ENCODE measurements at places on chromosomes 13 and 19.
A peak's percentile ranks its signal among the peaks of the same experiment; 100 is the strongest.

DNA sequence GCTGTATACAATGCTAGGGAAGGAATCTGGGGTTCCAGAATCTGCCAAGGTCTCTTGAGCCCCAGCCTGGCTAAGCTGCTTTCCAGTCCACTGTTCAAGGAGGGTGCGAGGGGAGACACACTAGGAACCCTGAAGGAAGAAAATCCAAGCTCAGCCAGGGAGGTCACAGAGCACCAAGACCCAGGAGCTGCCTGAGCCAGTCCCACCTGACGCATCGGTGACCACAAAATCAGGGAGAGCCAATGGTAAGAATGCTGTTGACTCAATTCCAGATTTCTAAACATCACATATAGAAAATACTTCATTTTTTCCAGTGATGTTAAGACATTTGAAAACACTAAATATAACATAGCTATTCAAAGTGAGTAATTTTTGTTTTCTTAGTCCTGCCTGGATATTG lies 50.1 kb downstream of the CEP89 start:
- no peak for DNase-seq

DNA sequence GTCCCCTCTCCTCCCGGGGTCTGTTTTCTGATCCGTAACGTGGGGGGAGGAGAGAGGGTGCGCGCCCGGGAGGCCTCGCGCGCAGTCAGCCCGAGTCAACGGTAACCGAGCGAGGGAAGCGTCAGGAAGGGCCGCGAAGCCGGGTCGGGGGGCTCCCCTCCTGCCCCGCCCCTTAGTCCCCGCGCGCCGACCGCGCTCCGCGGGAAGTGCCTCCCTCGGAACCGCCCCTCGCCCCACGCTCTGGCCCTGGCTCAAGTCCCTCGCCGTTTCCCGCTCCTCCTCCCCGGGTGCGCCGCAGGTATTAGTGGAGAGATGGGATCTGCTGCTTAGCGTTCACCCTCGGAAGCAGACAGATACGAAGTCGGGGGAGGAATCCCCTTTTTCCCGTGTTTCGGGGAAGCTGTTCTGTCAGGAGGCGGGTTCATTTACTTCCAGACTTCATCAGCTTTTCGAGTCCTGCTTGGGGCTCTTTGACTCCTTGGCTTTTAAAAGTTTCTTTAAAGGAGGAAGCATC lies 770 bp downstream of the HNRNPM start:
- DNase-seq = peak; percentile 71

- no peak for DNase-seq
Observed at GRCh38 chr13:33057019-33057780, 41.0 kb downstream of the KL start.

DNA sequence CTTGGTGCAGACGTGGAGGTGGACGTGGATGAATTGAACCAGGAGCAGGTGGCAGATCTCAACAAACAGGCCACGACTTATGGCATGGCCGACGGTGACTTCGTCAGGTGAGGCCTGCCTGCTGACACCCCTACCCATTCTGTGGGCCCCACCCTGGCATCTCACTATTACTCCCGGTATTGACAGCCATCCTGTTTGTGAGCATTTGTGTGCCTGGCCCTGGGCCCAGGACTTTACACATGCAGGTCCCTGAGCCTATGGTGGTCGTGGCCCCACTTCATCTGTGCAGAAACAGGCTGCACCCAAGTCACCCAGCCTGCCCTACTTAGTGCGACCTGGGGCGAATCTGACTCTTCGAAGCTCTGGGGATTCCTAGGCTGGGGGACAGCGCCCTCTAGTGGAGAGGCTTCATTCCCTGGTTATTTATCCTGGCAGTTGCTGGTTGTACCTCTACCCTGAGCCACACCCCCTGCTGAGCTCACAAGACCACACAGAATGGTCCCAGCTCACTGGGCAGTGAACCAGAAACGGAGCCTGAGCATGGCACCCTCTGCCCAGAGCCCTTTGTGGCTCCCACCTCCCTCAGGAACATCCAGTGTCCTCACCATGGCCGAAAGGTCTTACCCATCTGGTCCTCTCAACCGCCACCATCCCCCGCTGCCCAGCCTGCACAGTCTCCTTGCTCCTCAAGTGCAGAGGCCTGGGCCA lies 16.9 kb downstream of the ZNF296 start:
- peak; percentile 81 for DNase-seq

DNA sequence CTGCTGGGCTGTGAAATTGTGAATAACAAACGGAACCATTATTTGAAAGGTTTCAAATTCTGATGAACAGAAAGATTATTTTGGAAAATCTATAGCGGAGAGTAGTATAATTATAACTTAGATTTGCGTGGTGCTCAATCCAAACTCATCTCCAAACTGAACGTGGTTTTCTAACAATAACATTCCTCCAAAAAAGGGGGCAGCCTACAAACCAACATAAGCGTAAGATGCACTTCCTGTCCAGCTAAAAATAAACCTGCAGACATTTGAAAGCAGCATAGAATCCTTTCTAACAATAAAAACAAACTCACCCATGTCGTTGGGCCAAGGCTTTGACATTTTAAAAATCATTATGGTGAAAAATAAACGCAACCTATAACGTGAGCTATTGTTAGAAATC lies 178.4 kb downstream of the COL4A1 start:
- no peak for DNase-seq

DNA sequence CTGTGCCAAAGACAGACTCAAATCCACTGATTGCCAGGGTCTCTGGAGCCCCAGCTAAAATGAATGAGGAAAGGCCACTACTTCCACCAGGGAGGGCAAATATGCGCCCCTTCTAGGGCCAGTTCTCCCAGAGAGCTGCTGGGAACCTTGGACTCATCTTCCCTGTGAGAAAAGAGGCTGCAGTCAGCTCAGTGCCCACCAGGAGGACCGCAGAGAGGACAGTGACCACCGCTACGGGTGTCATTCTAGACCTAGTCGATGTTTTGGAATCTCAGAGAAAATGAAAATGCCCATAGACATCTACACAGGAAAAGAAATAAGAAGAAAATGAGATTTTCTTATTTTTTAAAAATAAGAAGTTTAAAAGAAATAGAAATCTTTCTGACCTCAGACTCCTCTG lies 235.1 kb downstream of the UQCRFS1 start:
- no peak for DNase-seq

- DNase-seq = no peak
Observed at GRCh38 chr13:78758549-78758948, 99.6 kb upstream of the OBI1 start.

GRCh38 chr13:70960841-70961443 lies 852.7 kb upstream of the KLHL1 start:
- DNase-seq = no peak

DNA sequence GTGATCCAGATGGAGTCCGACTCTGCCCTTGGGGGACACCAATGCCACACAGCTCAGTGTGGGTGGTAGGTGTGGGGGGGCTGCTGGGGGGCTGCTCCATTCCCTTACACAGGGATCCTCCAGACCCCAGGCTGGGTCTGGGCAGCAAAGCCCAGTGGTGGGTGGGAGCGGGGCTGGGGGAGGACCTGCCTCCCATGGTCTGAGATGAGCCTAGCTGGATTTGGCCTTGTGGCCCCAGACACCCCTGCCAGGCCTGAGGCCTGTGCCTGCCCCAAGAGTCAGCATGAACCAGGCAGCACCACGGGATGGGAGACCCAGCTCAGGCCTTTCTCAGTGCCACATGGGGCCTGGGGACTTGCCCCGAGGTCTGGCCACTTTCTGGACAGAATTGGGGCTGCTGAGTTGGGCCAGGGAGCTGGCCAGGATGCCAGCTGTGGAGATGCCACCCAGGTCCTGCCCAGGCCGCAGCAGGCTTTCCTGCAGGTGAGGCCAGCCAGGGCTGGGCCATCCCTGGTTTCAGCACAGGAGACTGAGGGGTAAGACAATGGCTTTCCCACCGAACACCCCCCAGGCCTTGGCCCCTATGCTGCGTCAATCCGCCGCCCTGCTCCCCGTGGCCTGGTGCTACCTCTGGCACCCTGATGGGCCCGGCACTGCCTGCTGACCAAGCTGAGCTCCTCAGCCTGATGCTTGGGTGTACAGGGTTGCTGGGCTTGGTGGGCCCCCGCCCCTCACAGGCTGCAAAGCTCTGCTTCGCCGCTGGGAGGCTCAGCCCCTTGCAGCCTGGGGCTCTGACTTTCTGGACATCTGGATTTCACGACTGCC lies 24.2 kb downstream of the CEBPG start:
- no peak for DNase-seq

Data from ascending aorta (tissue), 2 donors.